ENCODE measurements at places on chromosomes 6 and 20.

- peak; percentile 30 for DNase-seq
These were observed 55.0 kb downstream of the TRERF1 start for GRCh38 chr6:42396720-42397119.

DNA sequence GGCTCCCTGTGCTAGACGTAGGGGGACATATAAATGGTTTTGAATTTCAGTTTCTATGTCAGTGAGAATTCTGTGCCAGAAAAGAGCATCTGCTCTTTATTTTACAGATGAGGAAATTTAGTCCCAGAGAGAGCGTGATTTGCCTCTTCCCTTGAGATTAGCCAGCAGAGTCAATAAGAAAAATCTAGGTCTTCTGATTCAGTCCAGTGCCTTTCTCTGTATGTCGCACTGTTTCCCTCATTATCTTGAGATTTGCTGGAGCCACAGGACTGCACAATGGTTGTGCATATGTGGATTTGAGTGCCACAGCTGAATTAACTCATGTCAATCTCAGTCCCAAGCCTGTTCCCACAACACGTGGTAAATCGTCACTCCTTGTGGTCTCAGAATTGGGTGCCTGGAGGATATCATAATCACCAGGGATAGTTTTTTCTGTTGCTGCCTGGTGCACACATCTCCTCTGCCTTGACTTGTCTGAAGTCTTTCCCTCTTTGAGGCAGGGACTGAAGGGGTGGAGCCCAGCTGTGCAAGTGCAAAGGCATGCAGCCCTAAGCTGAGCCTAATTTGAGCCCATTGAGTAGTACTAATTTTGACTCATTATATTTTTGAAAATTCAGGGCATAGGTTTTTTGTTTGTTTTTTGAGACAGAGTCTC lies 276.7 kb downstream of the SOX4 start:
- DNase-seq, result no peak

DNA sequence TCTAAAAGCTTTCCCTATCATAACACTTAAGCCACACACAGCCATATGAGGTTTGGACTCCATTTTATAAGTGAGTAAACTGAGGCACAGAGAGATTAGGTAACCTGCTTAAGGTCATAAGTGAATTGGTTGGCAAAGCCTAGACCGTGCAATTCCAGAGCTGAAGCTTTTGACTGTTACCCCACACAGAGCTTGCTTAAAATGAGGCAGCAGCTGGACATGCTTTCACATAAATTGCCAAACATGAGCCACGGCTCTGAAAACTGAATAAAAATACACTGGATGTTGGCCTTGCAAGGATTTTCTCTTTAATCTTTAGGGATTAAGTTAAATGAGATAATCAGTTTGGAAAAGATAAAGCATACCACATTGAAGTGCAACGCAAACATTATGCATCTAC lies 2.5 kb downstream of the RIPOR2 start:
- no peak for DNase-seq

- no peak for DNase-seq
These were observed 101.3 kb downstream of the SMOC2 start for GRCh38 chr6:168542301-168542700.

DNA sequence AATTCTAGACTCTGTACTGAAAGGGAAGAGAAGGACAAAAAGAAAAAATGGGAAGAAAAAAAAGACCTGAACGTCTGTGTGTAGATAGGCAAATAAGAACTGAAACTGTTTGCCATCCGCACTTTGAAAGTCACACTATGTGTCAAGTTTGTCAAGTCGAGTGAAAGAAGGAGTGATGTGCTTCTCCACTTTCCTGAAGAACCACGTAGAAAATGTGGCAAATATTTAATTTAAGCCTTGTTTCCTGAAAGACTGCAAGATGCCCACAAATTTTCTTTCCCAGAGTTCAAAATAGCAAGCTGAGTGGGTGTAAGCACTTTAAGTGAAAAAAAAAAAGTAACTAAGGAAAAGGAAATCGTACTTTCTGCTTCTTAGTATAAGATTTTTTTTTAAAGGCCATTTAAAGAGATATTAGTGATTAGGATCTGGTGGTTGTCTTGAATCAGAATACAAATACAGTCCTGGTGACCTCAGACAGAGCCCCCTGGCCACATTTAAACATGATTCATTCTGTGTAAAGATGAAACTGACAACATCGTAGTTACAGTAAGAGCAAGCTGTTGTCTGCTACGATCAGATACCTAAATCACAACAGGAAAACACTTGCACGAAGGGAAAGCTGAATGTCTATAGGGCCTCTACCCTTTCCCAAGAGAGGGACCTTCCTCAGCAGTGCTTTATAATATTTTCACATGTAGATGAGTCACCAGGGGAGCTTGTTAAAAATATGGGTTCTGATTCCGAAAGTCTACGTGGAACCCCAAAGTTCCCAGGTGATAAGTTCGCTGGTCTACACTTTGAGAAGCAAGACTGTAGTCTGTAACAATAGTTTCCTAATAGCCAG lies 102.3 kb downstream of the HIVEP2 start:
- DNase-seq, result no peak

GRCh38 chr20:24962510-24962909 lies 13.4 kb downstream of the CST7 start:
- no peak for DNase-seq

GRCh38 chr20:31705598-31706597 lies 16.8 kb downstream of the BCL2L1 start:
- DNase-seq, result no peak

DNA sequence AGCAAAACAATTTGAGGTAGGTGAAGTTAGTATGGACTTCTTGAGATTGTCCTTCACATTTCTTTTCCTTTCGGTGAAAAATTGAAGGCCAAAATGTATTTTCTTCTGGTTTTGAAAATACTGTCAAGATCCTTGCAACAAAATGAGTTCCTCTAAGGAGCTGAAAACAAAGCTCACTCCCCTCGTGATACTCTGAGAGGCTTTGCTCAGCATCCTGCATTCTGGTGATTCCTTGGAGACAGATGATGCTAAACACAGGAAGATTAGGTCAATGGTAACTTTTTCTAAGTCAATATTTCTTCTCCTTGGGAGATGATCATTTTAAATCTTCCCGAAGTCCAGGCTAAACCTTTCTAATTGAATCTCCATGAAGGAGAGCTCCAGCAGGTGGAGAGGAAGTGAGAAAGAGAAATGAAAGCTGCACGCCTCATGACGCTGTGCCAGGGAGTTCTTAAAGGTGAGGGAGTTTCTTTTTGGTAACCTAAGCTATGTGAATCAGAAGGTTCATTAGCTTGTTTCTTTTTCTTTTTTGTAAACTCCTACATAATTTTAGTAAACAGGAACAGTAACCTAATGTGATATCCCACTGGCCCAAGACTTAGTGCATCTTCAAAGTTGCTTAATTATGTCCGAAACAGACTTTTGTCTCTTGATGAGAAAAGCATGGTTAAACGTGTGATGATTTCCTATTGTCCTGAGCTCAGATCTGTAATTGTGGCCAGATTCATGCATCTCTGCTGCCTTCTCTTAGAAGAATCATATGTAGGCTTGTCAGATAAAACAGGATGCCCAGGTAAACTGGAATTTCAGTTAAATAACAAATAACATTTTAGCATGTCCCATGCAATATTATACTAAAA lies 15.0 kb downstream of the ESR1 start:
- DNase-seq, result peak; percentile 44

DNA sequence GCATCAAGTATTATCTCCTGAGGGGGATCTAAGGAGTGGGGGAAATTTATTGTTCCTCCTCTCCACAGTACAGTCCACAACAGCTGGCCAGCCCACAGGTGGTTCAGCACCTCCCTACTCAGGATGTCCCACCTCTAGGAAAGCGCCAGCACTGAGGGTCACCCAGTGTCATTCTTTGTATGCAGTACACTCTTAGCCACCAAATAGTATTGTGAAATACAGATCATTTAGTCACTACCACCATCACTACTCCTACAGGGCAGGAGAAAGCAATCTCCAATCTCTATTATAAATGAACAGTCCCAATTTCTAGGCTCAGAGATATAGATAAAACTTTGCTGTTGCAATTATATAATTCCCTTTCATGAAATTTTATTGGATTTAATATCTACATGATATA lies 6.3 kb upstream of the ZNF76 start:
- no peak for DNase-seq

- DNase-seq, result no peak
These were observed 482.7 kb upstream of the JARID2 start for GRCh38 chr6:14763139-14763538.

- peak; percentile 24 for DNase-seq
These were observed at the start of gene PLA2G7 for GRCh38 chr6:46734867-46735719. Gene PLA2G7 (minus strand): TSS chr6:46735375. CDS start chr6:46722891, 12,484 bp downstream.

- DNase-seq, result no peak
These were observed 44.3 kb downstream of the TPD52L1 start for GRCh38 chr6:125197795-125198269.

DNA sequence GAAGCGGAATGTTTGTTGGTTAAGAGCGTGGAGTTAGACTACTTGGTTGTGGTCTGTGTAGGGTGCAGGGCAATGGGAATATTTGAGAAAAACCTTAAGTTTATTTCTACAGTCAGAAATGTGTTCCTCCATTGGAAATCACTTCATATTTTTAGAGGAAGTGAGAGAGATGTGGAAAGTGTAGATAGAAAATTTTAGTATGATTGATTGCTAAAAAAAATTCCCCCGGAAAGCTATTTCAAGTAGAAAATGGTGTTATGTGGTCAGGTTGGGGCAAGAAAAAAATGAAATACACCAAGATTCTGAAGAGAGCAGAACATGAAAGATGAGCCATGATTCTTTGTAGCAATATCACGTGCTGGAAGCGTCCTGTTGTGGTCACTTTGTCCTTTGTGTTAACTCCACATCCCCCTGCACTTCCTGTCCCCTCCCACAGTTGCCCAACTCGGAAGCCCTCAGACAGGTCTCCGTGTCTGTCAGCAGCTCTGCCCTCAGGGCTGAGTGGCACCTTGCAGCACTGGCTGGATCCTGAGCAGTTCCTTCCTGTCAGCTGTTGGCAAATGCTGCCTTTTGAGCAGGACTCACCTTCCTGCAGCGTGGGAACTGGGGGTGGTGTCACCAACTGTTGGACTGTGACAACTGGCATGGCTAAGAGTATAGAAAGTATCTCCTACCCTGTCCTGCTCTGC lies 137.5 kb upstream of the SLC24A3 start:
- DNase-seq, result peak; percentile 36

DNA sequence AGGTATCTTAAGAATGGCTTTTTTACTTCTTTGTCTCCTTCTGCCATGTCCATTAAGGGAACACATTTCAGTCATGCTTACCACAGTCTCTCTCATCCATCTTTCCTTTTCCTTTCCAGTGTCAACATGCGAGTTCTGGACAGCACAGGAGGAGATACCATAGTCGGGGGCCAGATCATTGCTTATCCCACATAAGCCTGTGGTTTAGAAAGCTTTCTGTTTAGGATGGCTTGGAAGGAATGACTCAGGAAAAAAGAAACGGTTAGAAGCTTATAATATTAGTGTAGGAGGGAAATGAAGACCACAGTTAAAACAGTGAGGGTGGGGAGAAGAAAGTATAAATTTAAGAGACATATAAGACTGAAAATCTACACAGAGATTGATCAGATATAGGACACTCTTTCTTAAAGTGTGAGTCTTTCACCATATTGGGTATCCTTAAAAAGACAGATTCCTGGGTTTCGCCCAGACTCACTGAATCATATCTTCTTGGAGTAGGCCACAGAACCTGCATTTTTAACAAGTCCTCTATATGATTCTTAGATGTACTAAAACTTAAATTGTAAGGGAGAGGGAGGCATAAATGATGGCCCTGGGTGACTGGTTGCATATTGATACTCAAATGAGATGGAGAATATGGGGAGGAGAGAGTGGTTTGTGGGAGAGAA lies 36.1 kb downstream of the DSE start:
- DNase-seq, result no peak

DNA sequence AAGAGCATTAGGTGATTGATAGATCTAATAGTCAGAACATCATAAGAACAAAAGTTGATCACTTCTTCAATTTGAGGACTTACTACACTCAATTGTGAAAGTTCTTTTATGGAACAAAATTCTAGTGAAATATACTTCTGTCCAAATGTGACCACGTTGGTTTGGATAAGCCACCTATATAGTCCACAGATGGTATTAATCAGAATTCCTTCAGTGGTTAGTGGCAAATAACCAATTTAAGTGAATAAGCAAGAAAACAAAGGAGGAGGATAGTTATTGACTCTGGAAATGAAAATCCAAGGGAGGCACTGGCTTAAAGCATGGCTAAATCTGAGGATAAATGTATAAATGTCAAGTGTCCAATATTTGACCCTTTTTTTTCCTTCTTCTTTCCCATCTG lies 268.5 kb upstream of the MARCKS start:
- DNase-seq, result no peak

GRCh38 chr6:73418081-73418741 lies 23.6 kb downstream of the DDX43 start:
- no peak for DNase-seq

- DNase-seq, result no peak
These were observed 600.8 kb downstream of the MEI4 start for GRCh38 chr6:78253618-78254017.

GRCh38 chr6:70413992-70414494 lies 735 bp downstream of the FAM135A start:
- DNase-seq, result peak; percentile 25

DNA sequence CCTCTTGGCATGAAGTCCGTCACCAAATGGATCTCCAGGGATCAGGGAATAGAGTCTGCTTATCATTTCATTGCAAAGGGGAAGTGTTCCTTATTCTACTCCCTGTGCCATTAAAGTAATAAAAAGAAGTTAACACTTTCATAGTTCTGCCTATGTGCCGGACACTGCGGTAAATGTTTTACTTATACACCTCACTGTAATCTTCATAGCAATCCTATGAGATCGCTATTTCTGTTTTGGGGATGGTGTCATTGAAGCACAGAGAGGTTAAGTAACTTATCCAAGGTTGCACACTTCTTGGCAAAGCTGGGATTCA lies 177.7 kb downstream of the TSHZ2 start:
- DNase-seq, result no peak

GRCh38 chr20:52291109-52291508 lies 99.5 kb upstream of the ZFP64 start:
- DNase-seq, result no peak

- DNase-seq, result no peak
These were observed 27.6 kb upstream of the ADRM1 start for GRCh38 chr20:62275219-62275618.

- no peak for DNase-seq
These were observed 3.5 kb downstream of the OCSTAMP start for GRCh38 chr20:46546936-46547335.

DNA sequence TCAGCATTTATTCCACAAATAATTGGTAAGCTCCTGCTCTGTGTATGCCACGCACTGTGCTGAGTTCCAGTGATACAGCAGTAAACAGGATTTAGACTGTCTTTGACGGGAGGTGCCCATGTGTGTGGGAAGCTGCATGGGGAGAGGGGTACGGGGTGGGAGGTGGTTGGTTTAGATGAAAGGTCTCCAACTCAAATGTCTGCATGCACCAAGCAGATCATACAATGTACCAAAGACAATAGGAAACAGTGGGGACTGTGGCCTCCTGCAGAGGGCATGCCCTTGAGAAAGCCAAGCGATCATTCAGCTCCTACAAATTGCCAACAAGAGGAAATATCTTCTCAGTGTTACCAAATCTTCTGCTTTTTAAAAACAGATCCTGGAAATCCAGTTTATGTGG lies 36.1 kb downstream of the SLC22A2 start:
- no peak for DNase-seq

- DNase-seq, result no peak
These were observed 21.7 kb upstream of the GMNN start for GRCh38 chr6:24752917-24753492.
